Activated CD8-positive, alpha-beta memory T cell treated with anti-CD3 and anti-CD28 coated beads for 24 hours (primary cell): ENCODE measurements at places on chromosomes 1 and 21.

DNA sequence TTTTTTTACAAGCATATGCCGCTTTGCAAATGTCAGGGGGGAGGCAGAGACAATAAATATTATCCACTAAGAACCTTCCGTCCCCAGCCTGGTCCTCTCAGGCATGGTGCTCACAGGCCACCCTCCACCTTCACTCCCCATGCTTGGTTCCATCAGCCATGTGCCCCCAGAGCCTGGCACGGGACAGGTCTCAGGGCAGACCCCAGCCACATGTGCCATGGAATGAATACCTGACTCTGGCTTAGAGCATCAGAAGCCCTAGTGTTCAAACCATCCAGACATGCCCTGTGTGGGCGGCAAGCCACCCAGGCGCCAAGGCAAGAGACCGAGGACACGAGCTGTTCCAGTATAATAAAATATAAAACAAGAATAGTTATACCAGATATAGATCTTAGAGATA, 5.4 kb downstream of the LSS start:
- no peak for DNase-seq

DNA sequence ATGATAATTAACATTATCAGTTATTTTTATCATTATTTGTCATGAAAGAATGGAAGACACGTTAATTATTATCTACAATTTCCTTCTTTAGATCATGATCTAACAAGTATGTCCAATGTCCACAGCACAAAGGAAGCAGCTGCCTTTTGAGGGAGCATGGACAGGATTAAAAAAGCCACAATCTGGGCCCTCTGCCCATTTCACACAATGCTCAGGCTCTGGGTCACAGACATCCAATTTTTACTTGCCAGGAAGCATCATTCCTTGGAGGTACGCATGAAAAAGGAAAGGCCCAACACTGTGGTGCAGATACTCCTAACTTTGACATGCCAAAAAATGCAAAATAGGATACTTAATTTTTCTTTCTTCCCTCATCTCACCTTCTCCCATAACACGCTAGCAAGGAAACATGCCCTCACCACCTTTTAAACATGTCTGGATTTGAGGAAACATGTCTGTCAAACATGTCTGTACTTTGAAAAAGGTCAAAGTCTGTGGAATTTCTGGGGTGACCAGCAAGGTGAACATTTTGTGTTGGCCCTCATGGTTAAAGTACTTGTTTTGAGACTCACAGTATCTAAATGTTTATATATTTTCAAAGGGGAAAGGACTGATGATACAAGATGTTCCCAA, 40.0 kb downstream of the GADD45A start:
- no peak for DNase-seq

- no peak for DNase-seq
Measured at GRCh38 chr1:154198756-154199562, 7.1 kb upstream of the TPM3 start.

DNA sequence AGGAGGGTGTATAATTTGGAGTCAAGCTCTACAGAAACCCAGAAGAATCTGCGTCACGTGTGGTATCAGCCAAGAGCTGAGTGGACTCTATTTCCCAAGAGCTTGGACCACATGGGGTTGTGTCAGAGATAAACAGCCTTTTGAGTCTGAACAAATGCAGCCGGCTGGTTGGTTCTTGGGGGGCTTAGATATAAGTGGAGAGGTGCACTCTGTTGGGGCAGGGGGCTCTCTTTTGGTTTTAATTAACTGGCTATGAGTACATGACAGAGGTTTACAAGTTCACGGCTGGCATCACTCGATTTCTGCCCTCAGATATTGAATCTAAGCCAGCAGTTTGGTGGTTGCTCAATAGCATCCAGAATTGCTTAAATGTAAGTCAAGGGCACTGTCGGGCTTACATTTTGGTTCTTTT, 501 bp upstream of the MRAP start:
- DNase-seq: no peak

DNA sequence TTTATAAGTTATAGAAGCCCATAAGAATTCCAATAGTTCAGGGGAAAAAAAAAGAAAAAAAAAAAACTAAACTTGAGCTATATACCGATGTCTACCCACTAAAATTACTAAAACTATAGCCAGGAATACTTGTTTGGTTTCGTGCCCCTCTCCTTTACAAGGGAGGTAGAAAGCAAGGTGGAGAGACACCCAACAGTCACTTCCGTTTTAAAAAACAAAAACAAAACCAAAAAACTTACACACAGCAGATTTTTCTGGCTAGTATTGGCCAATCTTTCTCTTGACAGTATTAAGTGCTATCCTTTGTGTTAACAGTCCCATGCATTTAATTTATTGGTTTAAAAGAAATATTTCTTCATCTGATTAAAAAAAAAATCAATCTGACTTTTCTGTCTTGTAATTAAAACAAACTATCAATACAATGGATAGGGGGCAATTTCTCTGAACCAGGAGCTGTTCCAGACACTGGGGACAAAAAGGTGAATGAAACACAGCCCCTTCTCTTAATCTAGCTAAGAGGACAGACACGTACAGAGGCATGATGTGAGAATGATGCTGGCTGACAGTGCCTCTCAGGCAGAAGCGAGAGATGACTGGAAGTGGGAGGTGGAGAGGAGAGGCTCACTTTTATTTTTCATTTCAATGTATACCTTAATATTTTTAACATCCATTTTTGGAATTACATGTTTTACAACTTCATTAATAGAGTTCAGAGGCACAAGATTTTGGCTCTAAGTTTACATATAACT, 214.8 kb downstream of the RERE start:
- DNase-seq: no peak

DNA sequence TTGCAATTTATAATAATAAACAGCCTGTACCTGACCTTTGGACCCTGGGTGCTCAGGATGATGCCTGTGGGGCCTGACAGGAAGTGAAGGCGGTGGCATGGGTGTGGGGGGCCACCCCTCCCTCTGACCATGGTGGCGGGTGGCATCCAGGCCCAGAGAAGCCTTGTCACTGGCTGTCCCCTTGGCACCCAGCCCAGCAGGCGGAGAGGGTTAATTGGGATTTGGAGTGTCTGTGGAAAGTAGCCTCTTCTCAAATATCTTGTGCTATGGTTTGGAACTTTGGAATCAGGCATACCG, 20.5 kb downstream of the SOX13 start:
- DNase-seq: no peak

DNA sequence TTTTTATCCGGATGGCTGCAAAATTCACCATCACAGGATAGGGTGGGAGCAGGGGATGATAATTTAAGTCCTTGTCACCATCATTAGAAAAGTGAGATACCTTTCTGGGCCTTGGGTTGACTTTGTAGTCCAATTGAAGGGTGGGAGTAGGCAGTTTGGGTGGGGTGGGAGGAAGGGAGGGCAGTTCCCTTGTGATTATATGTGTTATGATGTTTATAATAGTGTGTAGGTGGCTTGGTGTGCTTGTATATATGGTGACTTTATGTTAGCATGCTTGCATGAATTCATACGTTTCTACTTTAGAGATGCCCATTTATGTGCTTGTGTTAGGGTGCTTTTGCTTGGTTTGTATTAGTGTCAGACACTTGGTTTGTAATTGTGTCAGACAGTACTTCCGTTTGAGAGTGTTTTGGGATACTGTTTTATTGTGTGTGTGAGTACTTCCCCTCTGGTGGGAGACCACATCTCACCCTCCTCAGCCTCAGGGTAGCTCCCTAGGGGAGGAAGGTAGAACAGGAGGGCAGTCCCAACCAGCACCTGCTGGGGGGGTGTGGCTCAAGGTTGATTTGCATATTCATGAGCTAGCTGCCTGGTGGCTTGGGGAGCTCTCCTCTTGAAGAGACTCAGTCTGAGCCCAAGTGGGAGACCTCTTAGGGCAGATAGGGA, 6.3 kb upstream of the POU3F1 start:
- DNase-seq: no peak

- no peak for DNase-seq
Measured at GRCh38 chr1:231411036-231411531, 11.0 kb downstream of the EGLN1 start.

DNA sequence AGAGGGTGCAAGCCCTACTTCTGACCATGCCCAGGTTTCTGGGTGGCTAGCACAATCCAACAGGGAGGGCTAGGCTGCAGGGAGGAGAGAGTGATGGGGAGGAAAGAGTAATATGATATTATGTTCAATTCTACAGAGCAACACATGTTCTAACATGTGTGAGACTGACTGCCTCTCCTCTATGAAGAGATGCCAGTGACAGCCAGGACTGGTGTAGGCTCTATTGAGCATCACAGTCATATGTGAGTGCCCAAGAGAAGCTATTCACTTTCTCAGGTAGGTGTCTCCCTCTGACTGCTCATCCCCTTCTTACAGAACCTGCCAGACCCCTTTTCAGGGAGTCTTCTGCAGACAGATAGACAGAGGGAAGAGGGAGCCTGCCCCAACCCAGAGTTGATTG, 446.1 kb downstream of the SIPA1L2 start:
- DNase-seq: no peak

DNA sequence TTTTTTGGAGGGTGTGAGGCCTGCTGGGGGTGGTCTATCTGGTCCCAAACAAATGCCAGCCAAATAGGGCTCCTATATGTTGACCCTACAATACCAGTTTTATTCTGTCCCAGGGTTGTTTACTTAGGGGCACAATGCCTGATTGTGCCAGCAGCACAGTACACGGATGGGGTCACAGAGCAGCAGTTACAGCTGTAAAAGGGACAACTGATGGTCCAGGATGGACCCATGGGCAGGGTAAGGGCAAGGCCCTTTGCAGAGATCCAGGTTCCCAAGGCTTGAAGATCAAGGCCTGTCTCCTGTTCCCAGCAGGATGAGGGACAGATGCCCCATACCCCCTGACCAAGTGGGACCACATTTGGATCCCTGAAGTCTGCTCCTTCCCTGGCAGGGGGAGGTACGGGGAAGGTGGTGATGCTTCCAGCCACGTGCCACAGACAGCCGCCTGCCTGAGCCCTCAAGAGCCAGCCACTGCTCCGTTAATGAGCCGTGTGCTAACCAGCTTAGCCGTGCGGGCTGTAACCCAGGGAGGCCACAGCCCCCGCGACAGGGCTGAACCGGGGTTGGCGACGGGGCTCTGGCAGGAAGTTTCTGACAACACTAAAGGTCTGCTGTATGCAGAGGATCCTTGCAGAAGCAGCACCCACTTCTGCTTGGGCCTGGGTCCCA, 18.2 kb downstream of the SLC6A9 start:
- DNase-seq: no peak

DNA sequence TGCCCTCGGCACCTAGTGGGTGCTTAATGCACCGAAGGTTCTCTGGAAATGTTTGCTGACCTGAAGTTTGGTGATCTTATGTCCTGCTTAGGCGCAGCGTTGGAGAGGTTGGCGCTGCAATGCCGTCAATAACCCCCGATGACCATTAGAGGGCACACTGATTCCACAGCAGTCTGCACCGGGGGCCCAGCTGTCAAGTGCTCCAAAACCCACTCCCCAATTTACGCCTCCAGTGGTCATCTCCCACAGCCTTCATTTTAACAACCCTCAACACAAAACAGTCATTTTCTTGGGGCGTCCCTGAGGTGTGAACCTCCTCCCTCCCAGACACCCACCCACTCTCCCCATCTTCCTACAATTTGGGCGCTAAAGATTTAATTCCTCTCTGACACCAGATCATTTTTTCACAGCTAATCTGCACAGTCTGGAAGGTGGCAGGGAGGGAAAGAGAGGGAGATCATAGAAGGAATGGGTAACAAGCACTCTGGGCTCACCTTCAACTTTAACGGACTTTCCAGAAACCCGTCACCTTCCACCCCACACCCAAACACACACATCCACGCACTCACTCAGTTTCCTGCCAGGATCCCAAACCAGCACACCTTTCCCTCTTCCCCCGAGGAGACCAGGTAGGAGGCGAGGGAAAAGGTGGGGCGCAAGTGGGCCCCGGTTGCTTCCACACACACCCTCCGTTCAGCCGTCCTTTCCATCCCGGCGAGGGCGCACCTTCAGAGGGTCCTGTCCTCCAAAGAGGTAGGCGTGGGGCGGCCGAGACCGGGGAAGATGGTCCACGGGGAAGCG, 570 bp upstream of the NPR1 start:
- DNase-seq: peak; percentile 79

GRCh38 chr1:162663589-162664106, 31.4 kb downstream of the DDR2 start:
- no peak for DNase-seq

- no peak for DNase-seq
Measured at GRCh38 chr21:17577701-17578100, 35.0 kb downstream of the BTG3 start.

- peak; percentile 58 for DNase-seq
Measured at GRCh38 chr1:31183927-31184554, 55.6 kb downstream of the NKAIN1 start.

DNA sequence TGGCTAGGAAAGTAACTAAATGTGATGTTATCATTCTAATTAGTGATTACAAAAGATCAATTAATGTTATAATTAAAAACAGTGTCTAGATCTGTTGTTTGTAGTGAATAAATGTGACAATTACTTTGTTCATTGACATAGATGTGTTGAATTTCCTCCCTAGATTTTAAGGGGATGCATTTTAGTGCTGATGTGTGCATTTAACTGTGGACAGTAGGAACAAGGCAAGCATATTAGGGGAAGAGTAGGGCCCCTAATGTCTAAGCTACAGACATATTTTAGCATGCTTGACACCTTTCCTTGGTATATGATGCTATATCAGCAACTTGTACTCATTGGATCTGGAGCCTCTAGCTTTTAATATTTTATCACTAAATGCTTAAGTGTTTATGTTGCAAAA, 48.9 kb downstream of the NFIA start:
- DNase-seq: no peak

GRCh38 chr1:174795806-174796205, 203.9 kb upstream of the CACYBP start:
- no peak for DNase-seq

- no peak for DNase-seq
Measured at GRCh38 chr1:207745285-207745684, 6.6 kb upstream of the CD46 start.

DNA sequence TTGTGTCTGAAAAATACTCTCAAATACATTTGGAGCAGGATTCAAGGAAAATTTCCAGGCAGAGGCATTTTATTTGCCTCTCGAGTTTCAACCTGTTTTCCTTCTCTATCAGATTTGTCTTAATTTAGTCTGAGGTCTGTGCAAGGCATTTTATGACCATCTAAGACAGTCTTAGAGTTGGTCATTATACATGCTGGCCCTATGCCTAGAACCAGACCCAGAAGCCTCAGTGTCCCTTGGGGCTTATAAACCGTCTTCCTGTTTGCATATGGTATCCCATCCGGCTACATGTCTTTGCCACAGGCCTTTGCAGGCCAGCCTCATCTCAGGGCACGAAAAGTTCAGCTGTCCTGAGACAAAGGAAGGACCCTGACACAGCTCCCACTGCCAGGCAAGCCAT, 346.1 kb downstream of the SIPA1L2 start:
- DNase-seq: no peak

DNA sequence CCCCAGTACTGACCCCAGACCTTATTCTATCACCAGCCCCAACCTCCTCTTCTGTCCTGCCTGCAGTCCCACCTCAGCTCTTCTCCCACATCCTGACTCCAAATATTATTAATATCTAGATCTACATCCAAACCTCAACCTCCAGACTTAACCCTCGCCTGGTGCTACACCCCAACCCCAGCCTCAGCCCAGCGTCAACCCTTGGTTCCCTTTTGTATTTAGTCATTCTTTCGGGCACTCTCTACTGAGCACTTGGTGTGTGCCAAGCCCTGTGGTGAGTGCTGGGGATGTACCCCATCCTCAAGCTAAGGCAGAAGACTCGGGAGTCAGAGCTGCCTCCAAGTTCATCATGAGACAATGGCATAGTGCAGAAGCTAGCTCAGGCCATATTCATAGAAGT, 1.1 kb downstream of the SHISAL2A start:
- peak; percentile 70 for DNase-seq

GRCh38 chr21:34261841-34262468, 101.9 kb upstream of the KCNE2 start:
- DNase-seq: no peak
